ENCODE measurements at places on chromosomes 4 and X.

DNA sequence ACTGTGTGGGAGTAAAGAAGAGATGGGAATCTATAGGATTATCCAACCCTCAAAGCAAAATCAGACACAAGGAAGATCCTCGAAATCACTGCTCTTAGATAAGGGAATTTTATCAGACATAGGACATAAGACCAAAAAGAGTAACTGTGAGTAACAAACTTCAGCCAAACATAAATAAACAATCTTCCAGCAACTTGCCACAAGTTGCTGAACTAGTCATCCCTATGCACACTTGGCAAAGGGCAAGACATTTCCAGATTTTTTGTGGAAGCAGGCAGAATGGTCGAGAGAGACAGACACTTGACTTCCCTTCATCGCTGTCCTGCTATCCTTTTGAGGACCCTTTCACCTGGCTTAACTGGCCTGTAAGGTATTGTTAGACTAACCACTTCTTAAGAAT lies 89.6 kb downstream of the KCNIP4 start:
- DNase-seq = no peak

DNA sequence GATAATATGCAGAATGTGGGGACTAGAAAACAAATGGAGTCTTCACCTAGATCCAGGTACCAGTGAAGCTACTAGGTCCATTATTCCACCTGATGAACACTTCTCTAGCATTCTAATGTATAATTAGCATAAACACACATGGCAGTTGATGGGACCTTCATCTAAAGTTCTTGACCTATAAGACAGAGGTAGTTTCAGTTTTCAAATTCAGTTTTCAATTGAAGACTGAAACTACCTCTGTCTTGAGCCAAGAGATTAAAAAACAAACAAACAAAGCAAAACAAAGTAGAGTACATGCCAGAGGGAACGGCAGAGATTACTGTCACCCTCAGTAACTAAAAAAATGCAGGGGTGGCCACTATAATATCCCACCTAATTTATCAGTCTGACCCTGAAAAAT lies 199.9 kb upstream of the NEIL3 start:
- DNase-seq = no peak

- DNase-seq = no peak
Observed at GRCh38 chrX:1212532-1212931, at the start of gene CRLF2. CRLF2 (minus strand) TSS chrX:1212649; CDS start chrX:1212634, 15 bp downstream.

GRCh38 chr4:37726666-37727065 lies 40.5 kb upstream of the RELL1 start:
- no peak for DNase-seq

- no peak for DNase-seq
Observed at GRCh38 chr4:40586034-40586433, 43.6 kb downstream of the RBM47 start.

DNA sequence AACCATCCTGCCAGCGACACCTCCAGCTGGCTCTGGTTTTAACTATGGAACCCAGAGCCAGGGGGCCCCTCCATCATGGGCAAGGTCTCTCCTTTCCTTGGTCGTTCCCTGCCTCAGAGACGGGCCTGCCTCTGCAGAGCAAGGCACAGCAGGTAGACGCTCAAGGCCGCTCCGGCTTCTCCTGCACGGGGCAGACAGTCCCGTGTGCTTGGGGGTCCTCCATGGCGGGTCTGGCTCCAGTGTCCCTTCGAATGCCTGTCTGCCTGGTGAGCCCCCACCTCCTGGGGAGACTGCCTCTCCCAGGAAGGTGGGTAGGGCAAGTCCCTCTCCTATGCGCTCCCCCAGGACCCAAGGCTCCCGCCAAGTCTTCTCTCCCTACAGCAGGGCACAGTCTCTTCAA lies 71.5 kb downstream of the ACOX3 start:
- no peak for DNase-seq

DNA sequence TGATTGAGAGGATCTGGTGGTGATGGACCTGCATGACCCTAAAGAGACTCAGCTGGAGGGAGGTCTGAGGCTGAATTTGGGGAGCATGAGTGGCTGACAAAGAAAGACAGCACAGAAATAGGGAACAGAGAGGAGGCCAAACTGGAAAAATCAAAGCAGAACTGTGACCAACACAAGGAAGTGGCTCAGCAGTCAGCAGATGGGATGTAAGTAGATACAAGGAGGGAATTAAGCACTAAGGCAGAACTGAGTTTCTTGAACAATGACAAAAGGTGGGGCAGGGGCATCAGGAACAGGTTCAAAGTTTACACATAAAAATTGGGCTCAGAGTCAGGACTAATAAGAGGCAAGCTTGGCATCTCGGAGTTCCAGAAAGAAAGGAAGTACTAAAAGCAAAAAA lies 144.3 kb upstream of the KLF3 start:
- no peak for DNase-seq

- DNase-seq = no peak
Observed at GRCh38 chrX:117969328-117969727, 147.3 kb downstream of the KLHL13 start.

GRCh38 chr4:70008771-70009170 lies 13.0 kb downstream of the STATH start:
- DNase-seq = no peak

- DNase-seq = no peak
Observed at GRCh38 chr4:2855584-2855983, 11.9 kb downstream of the ADD1 start.

- DNase-seq = no peak
Observed at GRCh38 chrX:121146059-121146628, 98.7 kb downstream of the GLUD2 start.

DNA sequence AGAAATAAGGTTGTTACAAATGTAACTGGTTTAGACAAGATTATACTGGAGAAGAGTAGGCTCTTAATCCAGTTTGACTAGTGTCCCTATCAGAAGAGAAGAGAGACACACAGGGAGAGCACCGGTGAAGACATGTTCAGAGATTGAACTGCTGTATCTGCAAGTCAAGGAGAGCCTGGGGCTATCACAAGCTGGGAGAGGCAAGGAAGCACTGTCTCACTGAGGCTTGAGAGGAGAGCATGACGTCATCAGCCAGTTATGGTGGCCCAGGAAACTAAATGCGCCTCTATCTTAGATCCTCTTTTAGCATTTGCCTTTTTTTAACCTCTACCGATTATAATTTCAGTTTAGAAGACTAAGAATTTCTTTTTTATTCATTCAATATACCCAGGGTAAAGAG lies 583.4 kb downstream of the TRAM1L1 start:
- no peak for DNase-seq

DNA sequence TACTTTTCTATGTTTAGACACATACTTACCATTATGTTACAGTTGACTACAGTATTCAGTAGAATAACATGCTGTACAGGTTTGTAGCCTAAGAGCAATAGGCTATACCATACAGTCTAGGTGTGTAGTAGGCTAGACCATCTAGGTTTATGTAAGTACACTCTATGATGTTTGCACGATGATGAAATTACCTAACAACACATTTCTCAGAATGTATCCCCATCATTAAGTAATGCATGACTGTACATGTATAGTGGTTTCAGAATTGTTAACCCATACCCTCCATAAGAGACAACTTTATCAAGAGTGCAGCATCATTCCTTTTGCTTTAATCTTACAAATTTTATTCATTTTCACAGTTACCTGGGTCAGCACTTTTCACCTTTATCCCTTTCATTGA lies 126.8 kb downstream of the CLCN5 start:
- DNase-seq = no peak

DNA sequence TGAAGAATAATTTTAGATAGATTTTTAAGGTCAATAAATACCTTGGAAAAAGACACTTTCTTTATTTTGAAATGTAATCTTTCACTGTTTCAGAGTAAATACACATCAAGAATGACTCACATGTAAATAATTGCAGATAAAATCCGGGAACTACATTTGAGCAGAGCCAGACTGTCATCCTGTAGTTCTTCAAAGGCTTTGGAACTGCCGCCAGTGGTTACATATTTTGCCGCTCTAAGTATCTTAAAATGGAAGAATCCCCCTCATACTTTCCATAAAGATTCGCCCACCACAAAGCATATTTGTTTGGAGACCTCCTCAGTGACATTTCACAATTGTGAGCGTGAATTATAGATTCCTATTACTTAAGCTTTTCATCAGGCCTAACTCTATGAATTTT lies 607.8 kb upstream of the ZFP42 start:
- no peak for DNase-seq

- DNase-seq = no peak
Observed at GRCh38 chrX:17553961-17554482, 179.0 kb downstream of the NHS start.

DNA sequence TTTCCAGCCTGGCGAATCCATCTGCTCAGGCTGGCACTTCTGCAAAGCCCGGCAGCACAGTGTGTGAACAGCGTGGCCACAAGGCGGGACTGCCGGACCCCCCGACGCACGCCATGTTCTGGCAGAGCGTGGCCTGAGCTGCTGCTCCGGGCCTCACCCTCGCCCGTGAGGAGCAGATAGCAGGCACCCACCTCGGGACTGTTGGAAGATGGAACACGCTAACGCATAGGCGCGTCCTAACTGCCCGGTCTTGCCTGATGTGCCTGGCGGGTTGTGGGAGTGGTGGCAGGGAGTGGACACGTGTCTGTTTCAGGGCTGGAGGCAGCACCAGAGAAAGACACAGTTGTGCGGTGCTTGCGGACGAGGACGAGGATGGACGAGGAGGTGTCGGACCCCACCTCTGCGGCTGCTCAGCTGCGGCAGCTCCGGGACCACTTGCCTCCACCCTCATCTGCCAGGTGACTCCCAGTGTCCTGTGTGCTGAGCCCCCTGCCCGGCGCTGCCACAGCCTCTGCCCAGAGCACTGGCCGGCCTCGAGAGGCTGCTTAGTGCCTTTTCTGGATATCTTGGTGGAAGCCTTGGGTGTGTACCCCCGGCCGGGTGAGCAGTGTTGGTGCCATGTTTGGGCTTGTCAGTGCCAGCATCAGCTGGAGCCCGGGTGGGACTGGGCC lies 28.2 kb downstream of the UVSSA start:
- DNase-seq = no peak

- DNase-seq = no peak
Observed at GRCh38 chr4:153497988-153498967, 32.1 kb downstream of the TMEM131L start.

DNA sequence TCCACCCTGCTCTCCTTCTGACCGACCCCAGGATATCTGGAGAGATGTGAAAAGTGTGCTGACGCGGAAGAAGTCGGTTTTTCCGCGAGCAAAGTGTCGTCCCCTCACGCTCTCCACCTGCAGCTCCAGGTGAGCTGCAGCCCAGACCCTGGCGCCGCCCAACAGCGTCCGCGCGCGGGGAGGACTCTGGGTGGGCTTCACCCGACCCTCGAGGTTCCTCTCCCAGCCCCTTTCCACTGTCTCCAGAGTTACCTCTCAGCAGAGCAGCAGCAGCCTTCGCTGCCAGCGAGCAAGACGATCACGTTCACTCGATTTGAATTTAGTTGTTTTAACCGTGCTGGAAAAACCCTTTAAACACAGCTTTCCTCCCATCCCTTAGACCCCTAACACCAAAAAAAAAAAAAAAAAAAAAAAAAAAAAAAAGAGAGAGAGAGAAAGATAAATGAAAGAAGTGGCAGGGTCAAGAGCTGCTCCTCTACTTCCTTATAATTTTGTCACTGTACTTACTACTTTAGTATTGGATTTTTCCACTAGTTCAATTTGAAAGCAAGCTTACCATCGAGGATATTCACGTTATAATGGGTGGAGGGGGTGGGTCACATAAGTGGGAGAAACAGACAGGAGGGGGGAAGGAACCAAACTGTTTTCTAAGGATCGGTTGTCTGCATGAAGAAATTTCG lies 758 bp upstream of the NR3C2 start:
- no peak for DNase-seq

DNA sequence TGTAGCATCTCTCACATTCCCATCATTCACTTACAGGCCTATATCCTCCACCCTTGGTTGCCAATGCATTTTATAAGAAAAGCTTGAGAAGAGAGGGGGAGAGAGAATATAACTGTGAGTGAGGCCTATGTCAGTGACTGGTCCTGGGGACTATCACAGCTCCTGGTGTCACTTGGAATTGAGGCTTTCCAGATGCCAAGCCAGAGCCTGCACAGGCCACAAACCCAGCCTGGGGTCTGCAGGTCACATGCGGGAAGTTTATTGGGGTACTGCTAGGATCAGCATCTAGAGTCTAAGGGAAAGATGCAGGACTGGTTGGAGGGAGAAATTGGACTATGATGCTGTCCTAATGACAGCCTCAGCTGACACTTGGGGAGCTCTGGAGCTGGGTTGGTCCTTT lies 47.6 kb downstream of the RTL5 start:
- DNase-seq = no peak

DNA sequence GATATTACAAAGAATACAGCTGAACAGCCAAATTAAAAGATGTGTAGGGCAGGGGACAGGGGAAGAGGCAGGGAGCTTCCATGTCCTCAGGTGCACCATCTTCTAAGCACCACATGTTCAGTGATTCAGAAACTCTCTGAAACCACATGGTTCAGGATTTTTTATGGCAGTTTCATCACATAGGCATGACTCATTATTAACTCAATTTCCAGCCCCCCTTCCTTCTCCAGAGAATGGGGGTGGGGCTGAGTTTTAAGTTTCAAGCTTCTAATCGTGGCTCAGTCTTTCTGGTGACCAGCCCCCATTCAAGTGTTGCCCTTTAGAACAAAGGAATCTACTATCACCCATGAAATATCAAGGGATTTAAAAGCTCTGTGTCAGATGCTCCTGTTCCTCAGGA lies 317.8 kb upstream of the GALNT7 start:
- no peak for DNase-seq

- DNase-seq = no peak
Observed at GRCh38 chr4:188867796-188868195, 728.6 kb downstream of the TRIML1 start.

DNA sequence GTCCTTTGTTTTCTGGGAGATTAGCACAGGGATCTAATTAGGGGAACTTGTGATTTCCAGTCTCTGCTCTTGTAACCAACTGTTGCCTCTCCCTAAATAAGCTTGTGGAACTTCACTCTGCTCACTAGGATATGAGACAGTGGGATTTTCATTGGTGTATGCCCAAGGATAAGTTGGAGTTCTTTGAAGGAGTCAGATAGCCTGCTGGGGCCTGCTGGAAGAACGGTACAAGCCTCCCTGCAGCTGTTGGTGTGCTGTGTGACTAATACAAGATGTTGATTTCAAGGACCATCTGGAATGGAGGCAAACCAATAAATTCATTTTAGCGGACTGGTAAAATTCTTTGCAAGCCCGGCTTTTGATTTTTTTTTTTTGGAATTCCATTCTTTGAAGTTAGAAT lies 167.0 kb downstream of the AASDH start:
- no peak for DNase-seq

DNA sequence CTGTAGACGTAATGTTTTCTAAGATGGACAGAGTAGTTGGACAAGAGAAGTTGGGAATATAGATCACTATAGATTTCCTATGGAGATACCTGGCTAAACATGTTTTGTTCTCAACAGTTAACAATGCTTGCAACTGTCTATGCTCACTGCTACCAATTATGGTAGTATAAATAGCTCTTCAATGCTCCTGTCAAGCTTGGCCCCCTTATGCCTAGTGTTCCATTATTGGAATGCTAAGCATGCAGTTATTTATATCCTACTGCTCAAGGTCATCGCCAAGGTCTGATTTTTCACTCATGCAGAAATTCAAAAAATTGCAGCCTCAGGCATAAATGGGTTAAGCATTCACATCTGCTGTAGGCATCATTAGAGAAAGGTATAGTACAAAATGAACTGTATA lies 519.0 kb downstream of the IL15 start:
- no peak for DNase-seq
